Activated CD4-positive, alpha-beta T cell treated with anti-CD3 and anti-CD28 coated beads for 36 hours (primary cell): ENCODE measurements at places on chromosomes 7 and 10. TPM values are rescaled to one million over a fixed set of nuclear protein-coding genes. Genes with fewer than 3 reads are reported as not detected.

GRCh38 chr10:118840776-118841468, 86.2 kb upstream of the CACUL1 start:
- DNase-seq = no peak

GRCh38 chr7:30032310-30033125, 4.3 kb downstream of the PLEKHA8 start:
- no peak for DNase-seq

GRCh38 chr7:157526005-157526912, 189.5 kb downstream of the DNAJB6 start:
- DNase-seq = no peak

GRCh38 chr7:36404639-36405408, 15.2 kb downstream of the ANLN start:
- no peak for DNase-seq

DNA sequence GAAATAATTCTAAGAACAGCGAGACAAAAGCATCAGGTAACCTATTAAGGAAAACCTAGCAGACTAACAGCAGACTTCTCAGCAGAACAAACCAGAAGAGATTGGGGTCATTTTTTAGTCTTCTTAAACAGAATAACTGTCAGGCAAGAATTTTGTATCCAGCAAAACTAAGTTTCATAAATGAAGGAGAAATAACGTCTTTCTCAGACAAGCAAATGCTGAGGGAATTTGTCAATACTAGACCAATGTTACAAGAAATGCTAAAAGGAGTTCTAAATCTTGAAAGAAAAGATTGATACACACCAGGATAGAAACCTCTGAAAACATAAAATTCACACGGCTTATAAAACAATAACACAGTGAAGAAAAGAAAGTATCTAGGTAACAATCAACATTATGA, 22.6 kb downstream of the BICC1 start:
- DNase-seq = no peak

PLCE1 gene
- 0.02 TPM for total RNA-seq

UCN3 gene
- total RNA-seq = not detected

GRID2IP gene
- total RNA-seq = 0.05 TPM

SYT15 gene
- total RNA-seq = 0.91 TPM

ARHGAP22 gene
- 0.27 TPM for total RNA-seq

AKR1C8 gene
- not detected for total RNA-seq

SPDYE1 gene
- not detected for total RNA-seq
